ENCODE measurements at places on chromosomes 5 and 9.

GRCh38 chr9:89719202-89719601 lies 114.4 kb downstream of the GADD45G start:
- DNase-seq: peak; percentile 52

DNA sequence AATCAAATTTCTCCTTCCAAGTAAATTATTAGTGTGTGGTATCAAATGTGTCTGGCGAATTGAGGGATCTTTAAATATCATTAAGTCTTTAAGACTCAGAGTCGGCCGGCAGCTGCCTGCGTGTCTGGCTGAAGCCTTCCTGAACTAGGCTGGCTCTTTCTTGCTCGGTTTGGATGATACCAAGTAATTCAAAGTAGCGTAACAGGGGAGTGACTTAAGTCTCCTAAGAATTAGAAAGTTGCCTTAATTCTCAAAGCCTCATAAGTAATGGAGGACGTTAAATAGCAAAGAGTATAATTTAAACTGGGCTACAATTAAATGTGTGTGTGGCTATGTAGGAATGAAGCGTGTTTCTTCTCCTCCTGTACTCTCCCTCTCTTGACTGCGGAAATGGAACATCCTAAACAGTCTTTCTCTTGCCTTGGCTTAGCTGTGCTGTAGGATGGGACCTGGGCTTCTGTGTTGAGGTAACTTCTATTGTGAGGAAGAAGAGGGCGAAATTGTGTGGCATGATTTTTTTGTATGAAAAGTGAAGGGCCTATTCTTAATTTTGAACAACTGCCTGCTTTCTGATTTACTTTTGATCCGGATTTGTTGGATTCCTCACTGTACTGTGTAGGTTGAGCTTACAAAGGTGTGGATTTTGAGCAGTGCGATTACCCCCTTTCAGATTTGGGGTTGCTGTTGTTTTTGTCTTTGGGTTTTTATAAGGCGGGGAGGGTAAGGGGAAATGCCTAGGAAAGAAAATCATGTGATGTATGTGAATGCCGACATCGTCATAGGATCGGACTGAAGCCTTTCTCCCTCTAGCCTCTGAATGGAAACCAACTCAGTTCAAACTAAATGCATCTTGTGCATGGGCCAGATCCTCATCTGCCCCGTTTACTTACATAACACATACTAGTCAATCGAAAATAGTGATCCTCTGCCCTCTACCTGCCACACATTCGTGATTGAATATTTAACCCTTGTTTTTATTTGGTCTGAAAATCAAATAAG lies 29.9 kb downstream of the CPEB4 start:
- peak; percentile 32 for DNase-seq

DNA sequence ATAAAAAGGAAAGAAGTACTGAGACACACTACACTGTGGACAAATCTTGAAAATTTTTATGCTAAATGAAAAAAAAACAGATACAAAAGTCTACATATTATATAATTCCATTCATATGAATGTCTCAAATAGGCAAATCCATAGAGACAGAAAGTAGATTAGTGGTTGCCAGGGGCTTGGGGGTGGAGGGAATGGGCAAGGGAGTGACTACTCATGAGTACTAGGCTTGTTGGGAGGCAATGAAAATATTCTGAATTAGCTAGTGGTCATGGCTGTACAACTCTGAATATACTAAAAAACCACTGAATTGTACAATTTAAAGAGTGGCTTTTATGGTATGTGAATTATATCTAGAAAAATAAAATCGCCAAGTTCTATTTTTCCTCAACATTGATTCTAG lies 154.9 kb downstream of the AUH start:
- no peak for DNase-seq

DNA sequence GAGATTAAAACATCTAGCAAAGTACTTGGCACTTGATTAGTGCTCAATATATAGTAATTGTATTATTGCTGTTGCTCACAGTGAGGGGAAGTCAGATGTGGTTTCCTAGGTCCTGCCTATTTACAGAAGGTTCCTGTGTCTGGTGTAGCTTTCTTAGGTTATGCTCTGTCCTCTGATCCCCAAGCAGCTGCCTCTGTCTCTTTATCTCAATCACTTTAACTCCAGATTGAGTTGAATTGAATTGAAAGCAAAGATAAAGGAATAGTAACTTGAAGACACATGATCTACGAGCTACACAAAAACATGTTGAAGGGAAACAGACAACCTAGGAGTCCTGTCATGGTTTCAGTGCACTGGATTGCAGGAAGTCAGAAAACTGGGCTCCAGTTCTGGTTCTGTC lies 113.9 kb upstream of the ADAMTSL1 start:
- DNase-seq: no peak

DNA sequence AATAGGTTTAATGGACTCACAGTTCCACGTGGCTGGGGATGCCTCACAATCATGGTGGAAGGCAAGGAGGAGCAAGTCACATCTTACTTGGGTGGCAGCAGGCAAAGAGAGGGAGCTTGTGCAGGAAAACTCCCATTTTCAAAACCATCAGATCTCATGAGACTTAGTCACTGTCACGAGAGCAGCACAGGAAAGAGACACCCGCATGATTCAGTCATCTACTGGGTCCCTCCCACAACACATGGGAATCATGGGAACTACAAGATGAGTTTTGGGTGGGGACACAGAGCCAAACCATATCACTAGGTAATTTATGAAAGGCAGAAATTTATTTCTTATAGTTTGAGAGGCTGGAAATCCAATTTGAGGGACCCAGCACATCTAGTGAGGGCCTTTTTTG lies 40.0 kb downstream of the MTREX start:
- DNase-seq: no peak

GRCh38 chr9:130843049-130843908 lies 8.2 kb downstream of the ABL1 start:
- DNase-seq: no peak

GRCh38 chr9:75088646-75089372 lies 495 bp downstream of the OSTF1 start:
- peak; percentile 85 for DNase-seq

DNA sequence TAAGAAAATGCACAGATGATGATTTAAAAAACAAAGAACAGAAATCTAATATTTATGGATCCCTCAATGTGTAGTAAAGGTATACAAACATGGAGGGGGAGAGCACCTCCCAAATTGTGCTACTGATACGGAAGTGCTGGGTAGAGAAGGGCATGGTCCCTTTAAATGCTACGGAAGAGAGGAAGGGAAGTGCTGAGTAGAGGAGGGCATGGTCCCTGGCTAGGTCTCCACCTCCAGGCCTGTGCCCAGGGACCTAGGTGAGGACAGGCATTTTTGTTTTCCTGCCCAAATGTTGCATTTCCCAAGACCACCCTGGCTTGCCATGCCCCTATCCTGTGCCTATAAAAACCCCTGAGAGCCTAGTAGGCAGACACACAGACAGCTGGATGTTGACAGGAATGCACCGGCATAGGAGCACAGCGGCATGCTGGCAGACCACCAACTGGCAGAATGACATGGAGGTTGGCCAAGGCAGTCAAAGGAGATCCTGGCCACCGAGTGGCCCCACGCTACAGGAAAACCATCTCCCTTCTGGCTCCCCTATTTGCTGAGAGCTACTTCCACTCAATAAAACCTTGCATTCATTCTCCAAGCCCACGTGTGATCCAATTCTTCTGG lies 62.1 kb upstream of the SPDL1 start:
- no peak for DNase-seq

GRCh38 chr5:174790906-174791305 lies 66.5 kb downstream of the MSX2 start:
- no peak for DNase-seq

- peak; percentile 74 for DNase-seq
Measured at GRCh38 chr5:1864896-1865440, 17.8 kb downstream of the IRX4 start.

GRCh38 chr5:23139338-23140171 lies 286.4 kb upstream of the CDH12 start:
- no peak for DNase-seq

GRCh38 chr5:83035373-83036100 lies 41.7 kb downstream of the TMEM167A start:
- no peak for DNase-seq

DNA sequence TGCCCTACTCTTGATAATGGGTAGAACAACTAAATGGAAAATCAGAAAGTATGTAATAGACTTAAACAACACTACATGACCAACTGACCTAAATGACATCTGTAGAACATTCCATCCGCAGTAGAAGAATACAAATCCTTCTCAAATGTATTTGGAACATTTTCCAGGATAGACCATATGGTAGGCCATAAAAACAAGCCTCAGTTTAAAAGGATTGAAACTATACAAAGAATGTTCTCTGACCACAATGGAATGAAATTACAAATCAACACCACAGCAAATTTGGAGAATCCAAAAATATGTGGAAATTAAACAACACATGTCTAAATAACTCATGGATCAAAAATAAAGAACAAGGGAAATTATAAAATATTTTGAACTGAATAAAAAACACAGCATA lies 189.2 kb downstream of the NDUFS4 start:
- DNase-seq: no peak

DNA sequence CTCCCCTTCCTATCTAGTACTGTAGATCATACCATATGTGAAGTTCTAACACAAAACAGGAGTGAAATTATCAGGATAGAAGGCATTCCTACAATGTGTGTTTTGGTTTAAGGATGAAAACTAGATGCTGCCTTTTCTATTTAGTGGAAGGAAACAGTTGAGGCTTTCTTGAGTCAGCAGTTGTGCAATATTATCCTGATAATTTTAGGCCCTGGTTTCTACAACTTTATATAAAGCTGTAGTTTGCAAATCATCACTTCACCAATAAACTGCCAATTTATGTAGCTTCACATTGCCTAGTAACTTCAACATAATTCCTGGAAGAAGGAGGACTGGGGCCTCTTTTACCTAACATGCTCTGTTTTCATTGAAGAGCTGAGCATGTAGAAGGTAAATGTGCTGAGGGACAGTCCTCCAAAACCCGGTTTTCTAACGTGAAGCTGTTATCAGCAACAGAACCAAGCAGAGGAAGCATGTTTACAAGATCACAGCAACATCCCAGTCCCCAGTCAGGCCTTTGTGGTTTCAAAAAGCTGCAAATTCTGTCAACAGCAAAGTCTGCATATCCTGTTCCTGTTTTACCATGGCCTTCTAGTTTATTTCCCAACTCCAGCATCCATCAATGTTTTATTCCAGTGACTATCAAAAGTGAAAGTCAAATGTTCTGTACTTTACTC lies 513.4 kb upstream of the MEF2C start:
- DNase-seq: no peak

GRCh38 chr9:103985077-103985476 lies 109.0 kb upstream of the SMC2 start:
- no peak for DNase-seq

DNA sequence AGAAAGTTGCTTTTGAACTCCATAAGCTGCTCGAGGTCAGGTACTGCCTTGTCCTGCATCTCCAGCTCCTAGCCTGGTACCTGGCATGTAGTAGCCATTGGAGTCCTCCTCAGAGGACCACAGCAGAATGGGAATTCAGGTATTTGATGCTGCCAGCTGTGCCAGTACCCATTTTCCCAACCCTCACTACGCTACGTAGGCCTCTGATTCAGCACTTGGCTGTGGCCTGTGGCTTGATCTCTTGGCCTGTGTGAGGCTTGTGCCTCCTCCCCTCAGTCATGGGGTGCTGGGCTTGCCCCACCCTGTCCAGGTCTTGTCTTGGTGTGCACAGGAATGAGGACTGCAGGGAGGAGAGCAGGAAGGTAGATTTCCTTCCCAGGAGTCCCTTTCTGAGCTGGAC lies 11.8 kb downstream of the OTULIN start:
- DNase-seq: no peak

GRCh38 chr5:131377785-131378325 lies 114.0 kb downstream of the CDC42SE2 start:
- no peak for DNase-seq

GRCh38 chr5:98454904-98455303 lies 318.6 kb upstream of the RGMB start:
- peak; percentile 2 for DNase-seq

DNA sequence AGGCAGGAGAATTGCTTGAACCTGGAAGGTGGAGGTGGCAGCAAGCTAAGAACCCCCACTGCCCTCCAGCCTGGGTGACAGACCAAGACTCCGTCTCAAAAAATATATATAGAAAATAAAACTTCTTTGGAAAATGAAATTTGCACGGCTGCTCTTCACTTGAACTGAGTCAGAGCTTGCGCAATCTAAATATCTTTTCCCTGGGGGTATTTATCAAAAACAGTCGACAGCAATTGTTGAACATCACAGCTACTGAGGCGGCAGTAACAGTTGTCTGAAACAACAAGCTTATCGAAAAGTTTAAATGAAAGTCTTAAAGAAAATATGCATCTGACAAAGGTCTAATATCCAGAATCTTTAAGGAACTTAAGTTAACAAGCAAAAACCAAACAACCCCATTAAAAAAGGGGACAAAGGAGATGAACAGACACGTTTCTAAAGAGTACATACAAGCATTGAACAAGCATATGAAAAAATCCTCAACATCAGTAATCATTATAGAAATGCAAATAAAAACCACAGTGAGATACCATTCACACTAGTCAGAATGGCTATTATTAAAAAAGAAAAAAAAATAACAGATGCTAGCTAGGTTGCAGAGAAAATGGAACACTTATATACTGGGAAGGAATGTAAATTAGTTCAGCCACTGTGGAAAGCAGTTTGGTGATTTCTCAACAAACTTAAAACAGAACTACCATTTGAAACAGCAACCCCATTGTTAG lies 153.6 kb upstream of the CDH9 start:
- peak; percentile 17 for DNase-seq

- no peak for DNase-seq
Measured at GRCh38 chr9:70488098-70488792, 73.8 kb upstream of the KLF9 start.

DNA sequence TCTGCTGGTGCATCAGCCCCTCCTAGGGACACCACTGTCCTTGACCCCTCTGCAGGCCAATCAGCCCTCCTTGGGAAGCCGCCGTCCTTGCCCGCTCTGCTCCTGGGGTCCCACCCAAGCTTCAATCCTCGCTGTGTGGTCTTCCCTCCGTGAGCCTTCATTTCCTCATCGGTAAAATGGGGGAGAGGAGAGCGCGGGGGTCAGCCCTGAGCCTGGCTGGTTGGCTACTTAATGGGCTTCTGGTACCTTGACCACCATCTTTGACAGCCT lies 12.7 kb upstream of the SLC2A6 start:
- no peak for DNase-seq

DNA sequence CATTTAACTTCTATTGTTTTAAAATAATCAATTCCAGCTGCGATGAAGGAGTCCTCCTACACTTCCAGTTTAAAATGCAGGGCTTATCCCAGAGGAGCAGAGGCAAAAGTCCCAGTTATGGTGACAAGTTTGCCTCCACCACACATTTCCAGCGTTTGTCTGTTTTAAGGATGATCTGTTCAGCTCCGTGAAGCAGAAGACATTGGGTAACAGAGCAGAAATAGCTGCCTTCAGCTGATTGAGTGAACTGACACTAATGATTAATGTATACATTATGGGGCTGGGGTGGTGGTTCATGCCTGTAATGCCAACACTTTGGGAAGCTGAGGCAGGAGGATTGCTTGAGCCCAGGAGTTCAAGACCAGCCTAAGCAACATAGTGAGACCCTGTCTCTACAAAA lies 127.6 kb downstream of the HSD17B3 start:
- no peak for DNase-seq

DNA sequence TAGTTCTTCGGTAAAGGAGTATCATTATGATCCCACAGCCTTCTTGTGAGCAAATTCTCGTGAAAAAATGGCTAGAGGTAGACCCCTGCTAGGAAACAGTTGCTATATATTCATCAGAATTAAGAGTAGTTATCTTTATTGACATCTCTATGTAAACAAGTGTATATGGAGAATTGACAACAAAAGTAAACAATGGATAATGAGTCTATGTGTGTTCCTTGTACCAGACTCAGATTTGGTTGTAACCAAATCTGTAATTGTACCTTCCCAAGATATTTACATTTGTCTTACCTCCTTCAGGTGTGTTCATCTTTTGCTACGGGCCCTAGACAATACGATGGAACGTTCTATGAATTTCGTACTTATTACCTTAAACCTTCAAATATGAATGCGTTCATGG lies 2.1 kb downstream of the NIPSNAP3B start:
- DNase-seq: no peak

All from trophoblast cell (in vitro differentiated cells and primary cell).